Putamen (tissue), 1 donor: ENCODE measurements at places on chromosomes 5 and 9.

DNA sequence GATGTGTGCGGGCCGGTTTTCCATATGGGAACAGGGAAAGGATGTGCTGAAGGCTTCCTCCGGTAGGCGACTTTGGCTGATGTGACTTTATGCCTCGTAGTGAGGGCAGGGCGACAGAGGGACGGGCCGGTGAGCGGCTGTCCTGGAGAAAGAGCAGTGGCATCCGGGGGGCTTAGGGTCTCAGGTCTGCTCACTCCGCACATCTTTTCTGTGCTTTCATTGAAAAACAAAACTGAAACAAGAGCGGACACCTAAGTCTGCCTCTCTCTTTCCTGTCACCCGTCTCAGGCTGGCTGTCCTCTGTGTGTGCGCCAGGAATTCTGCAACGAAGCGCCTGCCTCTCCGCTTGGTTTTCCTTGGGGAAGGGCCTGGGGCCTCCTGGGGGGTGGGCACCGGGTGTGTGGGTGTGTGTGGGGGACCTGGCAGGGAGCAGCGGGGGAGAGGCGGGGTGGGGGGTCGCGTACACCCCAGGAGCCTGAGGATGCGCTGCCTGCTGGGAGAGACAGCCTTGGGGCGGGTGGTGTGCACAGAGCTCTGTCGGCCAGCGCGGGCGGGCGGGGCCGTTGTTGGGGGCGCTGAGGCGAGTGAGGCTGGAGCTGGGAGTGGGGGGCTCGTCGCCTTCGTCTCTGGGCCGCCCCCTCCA, 580 bp upstream of the PRRX2 start:
- DNase-seq, result no peak

- DNase-seq, result no peak
Observed at GRCh38 chr9:131181091-131181681, 55.8 kb downstream of the NUP214 start.

- DNase-seq, result no peak
Observed at GRCh38 chr9:136196404-136197083, 8.4 kb downstream of the LHX3 start.

DNA sequence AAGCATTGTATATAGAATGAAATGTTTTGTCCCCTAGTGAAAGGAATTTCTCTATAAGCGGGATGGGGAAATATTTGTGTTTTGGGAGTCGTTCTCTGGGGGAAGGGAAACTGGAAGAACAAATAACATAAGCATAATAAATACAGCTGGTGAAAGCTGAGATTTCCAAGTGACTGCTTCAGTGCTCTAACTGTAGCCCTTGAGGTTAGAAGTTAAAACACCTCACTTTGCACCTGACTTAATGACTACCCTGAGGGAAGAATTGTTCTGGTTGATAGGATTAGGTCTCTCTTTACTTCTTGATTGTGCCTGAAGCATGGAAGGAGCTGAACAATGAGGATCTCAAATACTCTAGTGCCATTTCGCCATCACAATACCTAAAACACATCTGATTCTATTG, 307.4 kb downstream of the MAN2A1 start:
- DNase-seq, result no peak

DNA sequence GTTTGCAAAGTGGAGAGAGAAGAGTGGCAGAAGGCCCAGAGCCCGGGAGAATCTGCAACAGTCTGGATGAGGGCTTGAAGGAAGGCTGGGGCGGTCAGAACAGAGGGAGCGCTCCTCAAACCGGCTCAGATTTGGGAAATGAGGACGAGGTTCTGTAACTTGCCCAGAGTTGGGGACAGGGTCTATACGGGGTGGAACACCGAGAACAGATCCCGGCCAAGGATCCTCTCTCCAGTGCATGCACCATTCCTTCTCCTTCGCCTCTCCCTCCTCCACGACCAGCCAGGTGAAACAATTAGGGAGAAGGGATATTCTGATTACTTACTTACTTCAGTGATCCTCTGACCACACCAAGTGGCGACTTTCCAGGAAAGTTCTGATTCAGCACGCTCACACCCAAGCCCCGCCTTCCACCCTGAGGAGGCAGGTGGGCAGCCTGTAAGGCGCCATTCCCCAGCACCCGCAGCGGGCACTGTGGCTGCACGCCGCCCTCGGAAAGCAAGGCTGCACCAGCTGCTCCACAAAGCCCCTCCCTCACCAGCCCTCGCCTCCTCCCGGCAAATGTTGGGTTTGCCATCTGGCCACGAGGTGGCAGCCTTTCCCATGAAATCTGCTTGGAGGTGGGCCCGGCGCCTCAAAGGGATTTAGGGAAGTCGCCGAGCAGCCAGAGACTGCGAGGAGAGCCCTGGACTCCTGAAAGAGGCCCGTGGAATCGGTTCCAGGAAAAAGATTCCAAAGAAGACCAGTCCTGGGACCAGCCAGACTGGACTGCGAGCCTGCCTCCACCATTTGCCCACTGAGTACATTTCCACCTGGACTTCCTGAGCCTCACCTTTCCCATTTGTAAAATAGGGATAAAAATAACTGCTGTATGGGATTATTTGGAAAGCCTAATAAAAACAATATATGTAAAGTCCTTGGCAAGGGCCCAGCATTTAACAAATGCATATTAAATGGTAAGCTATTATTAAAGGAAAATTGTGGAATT, 22.2 kb upstream of the WWC1 start:
- peak; percentile 82 for DNase-seq

- peak; percentile 34 for DNase-seq
Observed at GRCh38 chr5:179974946-179975712, 67.4 kb upstream of the TBC1D9B start.

- DNase-seq, result no peak
Observed at GRCh38 chr9:19757745-19758144, 31.1 kb downstream of the SLC24A2 start.

- DNase-seq, result peak; percentile 60
Observed at GRCh38 chr9:34512131-34513078, 10.4 kb downstream of the ENHO start.

DNA sequence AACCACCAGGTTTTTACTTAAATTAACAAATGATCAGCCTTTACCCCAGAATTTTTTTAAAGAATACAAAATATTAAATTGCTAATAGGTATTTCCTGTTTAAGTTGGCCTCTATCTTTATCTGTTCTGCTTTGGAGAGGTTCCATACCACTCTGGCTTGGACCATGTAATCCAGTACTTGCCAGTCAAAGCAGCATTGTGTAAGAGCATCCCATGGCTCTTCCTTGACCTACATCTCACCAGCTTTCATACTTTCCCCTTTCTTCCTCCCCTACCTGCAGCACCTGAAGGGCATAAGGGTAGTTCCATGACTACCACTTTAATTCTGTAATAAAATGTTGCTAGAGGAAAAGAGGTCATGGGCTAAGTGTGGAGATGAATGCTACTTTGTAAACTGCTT, 140.8 kb upstream of the MTAP start:
- no peak for DNase-seq

DNA sequence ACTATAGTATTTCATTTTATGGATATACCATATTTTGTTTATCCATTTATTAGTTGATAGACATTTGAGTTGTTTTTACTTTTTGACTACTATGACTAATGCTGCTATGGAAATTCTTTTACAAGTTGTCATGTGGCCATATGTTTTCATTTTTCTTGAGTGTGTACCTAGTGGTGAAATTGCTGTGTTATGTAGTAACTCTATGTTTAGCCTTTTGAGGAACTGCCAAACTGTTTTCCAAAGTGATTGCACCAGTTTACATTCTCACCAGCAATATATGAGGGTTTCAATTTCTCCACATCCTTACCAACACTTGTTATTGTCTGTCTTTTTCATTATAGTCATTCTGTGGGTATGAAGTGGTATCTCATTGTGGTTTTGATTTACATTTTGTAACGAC, 75.4 kb downstream of the GRIA1 start:
- DNase-seq, result no peak

DNA sequence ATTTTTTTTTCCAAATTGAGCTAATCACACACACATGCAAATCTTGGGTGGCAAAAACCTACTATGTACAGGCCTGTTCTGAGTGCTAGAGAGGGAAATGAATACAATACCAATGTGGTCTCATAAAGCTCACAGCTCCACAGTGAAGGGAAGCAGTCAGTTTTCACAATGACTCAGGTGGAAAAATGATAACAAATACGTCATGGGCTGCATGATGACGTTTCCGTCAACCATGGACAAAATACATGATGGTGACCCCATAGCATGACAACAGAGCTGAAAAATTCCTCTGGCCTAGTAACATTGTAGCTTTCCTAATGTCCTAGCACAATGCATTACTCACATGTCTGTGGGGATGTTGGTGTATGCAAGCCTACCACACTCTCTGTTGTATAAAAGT, 252.5 kb downstream of the TRIM32 start:
- DNase-seq, result no peak
